Osteocyte (in vitro differentiated cells): ENCODE measurements at places on chromosomes 7 and 10. TPM values are rescaled to one million over a fixed set of nuclear protein-coding genes. Genes with fewer than 3 reads are reported as not detected.

DNA sequence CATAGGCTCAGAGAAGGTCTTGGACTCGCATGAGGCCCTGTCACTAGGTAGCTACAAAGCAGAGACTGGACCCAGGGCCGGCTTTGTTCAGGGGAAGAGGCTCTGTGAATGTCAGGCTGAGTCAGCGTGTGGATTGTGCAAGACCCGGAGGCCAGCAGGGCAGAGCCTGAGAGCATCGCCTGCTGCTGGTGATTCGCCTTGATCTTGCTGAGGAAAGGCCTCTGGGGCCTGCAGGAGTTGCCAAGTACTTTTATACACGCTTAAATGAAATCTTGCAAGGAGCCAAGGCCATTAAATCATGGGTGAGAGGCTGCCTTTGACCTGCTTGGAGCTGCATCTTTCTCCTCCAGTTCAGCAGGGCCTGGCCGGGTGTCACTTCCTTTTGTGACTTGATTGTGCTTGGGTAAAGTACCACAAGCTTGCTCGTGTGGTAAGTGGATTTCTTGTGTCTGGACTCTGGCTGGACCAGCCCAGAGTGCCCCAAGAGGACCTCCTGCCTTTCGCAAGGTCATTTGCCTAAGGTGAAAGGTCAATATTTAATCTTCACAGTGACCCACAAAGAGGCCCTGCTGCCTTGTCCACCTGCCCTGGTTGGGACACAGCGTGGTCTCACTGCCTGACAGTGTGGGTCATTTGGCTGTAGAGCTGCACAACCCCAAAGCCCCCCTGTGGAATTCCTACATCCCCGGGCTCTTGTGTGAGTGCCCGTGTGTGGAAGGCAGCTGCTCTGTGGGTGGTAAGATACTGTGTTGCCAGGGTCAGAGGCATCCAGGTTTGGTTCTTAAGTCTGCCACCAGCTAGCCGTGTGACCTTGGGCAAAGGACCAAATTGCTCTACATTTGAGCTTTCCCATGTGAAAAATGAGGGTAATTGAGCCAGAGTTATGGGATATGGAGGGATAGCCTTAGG is 38.6 kb upstream of the SH2D4B start:
- H3K4me3 ChIP-seq: no peak overlapping the region
- peaks cover 12% of the 10 kb centered on the region for H3K36me3 ChIP-seq
- peak overlapping the region; percentile 73 for H3K27ac ChIP-seq
- no peaks in the 10 kb centered on the region for H3K27me3 ChIP-seq
- peaks cover 59% of the 10 kb centered on the region for H3K4me1 ChIP-seq
- no peak for DNase-seq

- H3K4me1 ChIP-seq: peaks cover 9% of the 10 kb centered on the region
- H3K27ac ChIP-seq: no peak overlapping the region
- H3K27me3 ChIP-seq: peaks cover 58% of the 10 kb centered on the region
- no peaks in the 10 kb centered on the region for H3K36me3 ChIP-seq
Measured at GRCh38 chr10:101287997-101288635, 58.9 kb upstream of the LBX1 start.

GRCh38 chr10:52965938-52966401 is 193.4 kb upstream of the MBL2 start:
- H3K36me3 ChIP-seq: no peaks in the 10 kb centered on the region
- H3K4me1 ChIP-seq: no peaks in the 10 kb centered on the region
- H3K27me3 ChIP-seq: peaks cover 10% of the 10 kb centered on the region
- H3K4me3 ChIP-seq: no peak overlapping the region

The KCNH2 gene
- not detected in 2 replicates for total RNA-seq

The CCT6A gene
- total RNA-seq: 107 and 109 TPM in 2 replicates

The FOXP2 gene
- 25.0 and 25.7 TPM in 2 replicates for total RNA-seq

The CXCL12 gene
- total RNA-seq: 153 and 169 TPM in 2 replicates
